ENCODE measurements at places on chromosomes 1 and 21. TPM values are rescaled to one million over a fixed set of nuclear protein-coding genes. Genes with fewer than 3 reads are reported as not detected.

- no peak for DNase-seq
Observed at GRCh38 chr1:13792419-13792818, 92.4 kb downstream of the PRDM2 start.

GRCh38 chr1:70043804-70044203 lies 161.6 kb downstream of the LRRC40 start:
- no peak for DNase-seq

GRCh38 chr1:228142701-228143136 lies 2.6 kb downstream of the GUK1 start:
- DNase-seq = peak; percentile 50

DNA sequence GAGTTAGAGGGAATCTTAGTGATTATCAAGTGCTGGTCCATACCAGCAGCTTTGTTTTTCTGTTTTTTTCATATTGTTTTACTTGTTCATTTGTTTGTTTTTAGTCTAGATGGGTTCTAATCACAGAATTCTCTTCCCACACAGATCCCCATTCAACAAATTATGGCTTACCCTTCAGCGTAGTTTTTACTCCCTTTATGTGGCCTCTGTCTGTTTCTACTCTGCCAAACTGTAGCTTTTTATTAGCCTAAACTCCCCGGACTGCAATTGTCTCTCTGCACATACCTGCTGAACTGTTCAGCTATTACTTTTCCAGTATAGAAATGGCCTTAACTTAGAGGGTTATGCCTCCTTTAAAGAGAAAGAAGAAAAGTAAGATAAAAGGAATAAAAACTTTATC lies 348.5 kb downstream of the TGFB2 start:
- DNase-seq = no peak

DNA sequence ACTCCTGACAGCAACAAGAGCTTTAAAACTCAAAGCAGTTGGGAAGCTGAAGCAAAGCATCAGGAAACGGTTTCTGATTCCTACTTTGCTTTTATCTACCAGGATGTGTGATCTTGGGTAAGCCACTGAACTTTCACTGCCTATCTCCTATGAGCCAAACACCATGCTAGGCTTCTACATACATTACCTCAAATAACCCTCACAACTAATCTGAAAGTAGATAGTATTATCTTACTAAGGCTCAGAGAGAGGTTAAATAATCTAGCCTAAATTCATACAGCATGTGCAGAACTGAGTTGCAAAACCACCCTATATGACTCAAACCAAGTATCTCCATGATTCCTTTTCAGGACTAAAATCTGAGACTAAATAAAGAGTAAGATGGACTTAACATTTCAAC lies 83.8 kb downstream of the EVI5 start:
- no peak for DNase-seq

- DNase-seq = no peak
Observed at GRCh38 chr1:8629241-8630091, 188.0 kb downstream of the RERE start.

DNA sequence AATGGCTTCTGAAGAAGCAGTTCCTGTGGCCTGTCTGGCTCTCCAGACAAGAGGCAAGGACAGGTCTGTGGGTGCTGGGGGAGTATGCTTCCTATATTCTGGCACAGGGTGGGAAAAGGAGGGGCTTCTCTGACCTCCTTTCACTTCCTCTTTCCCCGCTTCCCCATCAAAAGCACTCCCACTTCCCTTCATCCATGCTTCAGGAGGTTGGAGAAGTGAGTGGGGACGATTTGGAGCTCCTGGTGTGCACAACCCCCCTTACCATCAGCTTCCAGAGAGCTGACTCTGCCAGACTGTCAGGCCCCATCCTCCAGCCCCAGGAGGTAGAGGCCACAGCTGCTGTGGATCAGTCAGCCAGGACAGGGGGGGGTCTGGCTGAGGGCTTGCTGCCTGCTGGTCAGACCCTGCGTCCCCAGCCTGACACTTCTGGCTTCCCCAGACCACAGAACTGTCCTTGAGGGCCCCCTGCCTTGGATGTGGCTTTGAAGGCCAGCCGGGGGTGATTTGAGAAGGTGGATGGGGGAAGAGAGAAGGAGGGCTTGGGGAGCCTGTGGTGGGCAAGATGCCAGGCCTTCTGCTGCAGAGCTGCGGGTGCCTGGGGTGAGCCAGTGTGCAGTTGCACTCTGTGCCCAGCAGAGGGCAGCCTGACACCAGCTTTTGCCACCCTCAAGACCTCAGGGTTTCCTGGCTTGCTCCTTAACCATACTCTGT lies 21.5 kb upstream of the TMEM222 start:
- DNase-seq = peak; percentile 91

DNA sequence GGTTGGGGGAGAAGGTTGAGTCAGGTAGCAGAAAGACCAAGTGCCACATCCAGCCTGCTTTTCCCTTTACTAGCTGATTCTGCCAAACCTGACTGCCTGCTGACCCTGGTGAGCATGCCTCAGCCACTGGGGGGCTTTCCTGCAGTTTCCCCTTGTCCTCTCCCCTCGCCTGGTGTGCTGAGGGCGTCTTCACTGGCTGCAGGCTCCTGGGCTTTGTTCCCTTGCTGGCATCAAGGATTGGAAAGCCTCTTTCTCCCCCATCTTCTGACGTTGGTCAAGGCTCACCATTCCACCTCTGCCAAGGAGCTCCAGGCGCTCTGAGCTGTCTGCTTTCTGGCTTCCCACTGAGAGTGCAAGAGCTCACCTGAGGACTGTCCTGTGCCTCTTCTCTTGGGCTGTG lies 28.4 kb downstream of the MAN1C1 start:
- no peak for DNase-seq

The LSS gene
- total RNA-seq = 24.8 TPM

The EPHA10 gene
- not detected for total RNA-seq

The MAP3K21 gene
- 0.49 TPM for total RNA-seq

The MXRA8 gene
- 16.9 TPM for total RNA-seq
